Small intestine (tissue), 16 donors: ENCODE measurements at places on chromosomes 7 and 10.
A peak's percentile ranks its signal among the peaks of the same experiment; 100 is the strongest.

GRCh38 chr10:19826712-19827111, 10.5 kb downstream of the PLXDC2 start:
- DNase-seq, result no peak

GRCh38 chr10:119539359-119539825, 3.1 kb downstream of the RGS10 start:
- DNase-seq, result no peak

GRCh38 chr7:7352845-7353244, 170.5 kb downstream of the C1GALT1 start:
- peak; percentile 8 for DNase-seq

GRCh38 chr10:71431239-71432100, 34.8 kb downstream of the CDH23 start:
- no peak for DNase-seq

- DNase-seq, result peak; percentile 21
Observed at GRCh38 chr10:42951486-42952251, 125.2 kb upstream of the RET start.

DNA sequence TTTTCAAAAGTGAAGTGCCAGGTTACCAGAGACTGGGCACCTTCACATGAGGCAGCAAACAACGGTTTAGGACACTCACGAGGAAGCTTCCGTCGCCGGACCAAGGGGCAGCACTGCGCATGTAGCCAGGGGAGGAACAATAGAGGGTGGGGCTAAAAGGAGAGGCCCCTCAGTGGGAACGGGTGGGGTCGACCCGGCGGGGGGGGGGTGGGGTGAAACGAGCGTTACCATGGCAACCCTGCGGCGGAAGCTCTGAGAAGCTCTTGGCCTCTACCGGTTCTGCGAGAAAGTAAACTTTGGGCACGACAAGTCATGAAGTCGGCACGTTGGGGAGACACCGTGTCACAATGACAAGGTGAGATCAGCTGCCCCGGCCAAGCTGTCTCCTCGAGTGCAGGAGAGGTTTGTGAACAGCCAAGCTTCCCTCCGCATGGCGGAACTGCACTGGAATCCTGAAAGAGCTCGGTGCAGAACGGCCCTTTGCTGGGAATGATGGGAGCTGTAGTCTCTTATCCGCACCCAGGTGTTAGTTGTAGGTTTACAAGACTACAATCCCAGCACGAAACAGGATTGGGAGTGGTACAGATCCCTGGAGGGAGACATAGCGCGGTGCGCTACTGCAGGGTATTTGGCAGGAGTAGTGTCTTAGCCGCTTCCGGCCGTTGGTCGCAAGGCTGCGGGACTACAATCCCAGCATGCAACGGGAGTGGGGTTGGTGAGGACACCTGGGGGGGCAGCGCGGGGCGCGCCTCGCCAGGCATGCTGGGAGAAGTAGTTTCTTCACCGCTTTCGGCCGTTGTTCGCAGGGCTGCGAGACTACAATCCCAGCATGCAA, 72.8 kb upstream of the ZNF722 start:
- DNase-seq, result peak; percentile 75

GRCh38 chr7:142690554-142691182, 58.6 kb upstream of the PRSS1 start:
- DNase-seq, result no peak

DNA sequence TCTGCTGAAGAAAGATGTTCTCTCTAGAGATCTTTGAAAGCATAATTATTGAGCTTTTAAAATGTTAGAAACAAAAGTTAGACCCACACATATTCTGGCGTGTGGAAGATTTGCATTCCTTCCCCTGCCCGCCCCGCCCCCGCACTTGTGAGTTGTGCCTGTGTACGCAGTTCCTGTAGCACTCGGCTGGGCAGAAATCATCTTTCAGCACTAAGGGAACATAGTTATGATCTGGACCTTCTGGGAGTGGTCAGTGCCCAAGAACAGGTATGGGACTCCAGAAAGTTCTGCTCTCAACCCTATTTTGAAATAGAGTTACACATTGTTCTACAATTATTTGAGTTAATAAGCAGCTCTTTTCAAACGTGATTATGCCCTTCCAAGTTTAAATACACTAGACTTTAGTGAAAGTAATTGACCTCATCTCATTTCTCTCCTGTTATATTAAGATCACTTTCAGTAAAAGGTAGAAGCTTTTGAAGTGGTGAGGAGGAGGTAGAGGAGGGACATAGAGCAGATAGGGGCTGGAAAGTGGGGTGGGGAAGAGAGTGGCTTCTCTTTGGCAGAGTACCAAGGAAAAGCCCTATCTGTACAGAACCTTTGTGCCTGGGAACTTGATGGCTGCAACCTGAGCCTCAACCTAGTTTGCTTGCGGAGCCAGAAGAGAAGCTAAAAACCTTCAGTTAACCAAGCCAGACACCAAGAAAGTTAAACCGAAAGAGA, 5.7 kb downstream of the BLVRA start:
- no peak for DNase-seq

DNA sequence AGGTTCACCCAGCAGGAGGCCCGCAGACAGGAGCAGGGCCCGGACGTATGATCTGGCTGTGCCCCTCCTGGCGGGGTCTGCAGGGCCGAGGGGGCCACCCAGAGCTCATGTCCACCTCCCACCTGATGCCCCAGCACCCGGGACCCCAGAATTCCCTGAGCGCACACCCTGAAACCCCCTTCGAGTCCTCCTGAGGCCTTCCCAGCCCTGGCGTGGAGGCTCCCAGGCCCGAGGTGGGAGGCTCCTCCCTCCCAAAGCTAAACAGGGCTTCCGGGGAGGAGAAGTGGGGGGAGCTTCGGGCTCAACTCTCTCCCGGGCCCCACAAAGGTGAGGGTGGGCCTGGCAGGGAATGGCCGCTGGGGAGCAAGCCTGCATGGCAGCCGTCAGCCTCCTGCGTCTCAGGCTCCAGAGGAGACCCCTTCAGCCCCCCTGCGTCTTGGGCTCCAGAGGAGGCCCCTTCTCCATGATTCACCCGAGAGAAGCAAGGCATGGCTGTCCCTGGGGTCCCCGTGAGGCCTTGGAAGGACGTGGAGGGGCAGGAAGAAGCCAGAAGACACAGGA, 30.2 kb downstream of the MICALL2 start:
- DNase-seq, result no peak

DNA sequence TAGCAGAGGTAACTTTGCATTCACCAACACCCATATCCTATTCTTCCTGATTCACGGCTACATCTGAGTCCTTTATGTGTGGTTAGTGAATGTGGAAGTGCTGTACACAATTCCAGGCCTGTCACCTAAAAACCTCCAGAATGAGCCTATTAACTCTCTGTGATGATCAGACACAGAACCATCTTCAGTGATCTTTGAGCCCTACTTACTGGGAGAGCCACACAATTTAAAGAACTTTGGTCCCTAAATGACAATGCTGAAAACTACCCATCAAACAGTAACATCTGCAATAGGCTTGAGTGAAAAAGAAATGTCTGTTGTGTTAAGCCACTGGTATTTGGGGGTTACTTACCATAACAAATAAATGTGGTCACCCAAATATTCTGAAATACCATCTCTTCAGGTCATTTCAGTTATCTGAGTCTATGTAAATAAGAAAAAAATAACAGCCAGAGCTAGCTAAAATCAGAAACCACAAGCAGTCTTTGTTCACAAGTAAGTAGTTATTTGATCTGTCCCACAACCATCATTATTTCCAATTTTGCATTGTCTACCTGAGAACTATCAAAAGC, 145.7 kb downstream of the HGF start:
- no peak for DNase-seq

DNA sequence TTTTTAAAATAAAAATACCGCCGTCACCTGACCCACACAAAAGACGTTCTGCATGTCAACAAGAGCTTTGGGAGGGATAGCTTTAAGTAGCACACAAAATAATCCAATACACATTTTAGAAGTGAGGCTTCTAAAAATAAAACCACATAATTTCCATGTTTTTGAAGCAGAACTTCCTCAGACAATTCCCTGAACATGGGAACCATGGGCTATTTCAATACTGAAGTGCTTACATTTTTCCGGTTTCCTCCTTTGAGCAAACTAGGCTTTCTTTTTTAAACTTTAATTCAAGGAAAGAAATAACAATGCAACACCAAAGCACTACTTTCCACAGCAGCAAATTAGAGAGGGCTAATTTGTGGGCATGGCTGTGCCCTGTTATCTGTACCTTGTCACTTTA, 59.9 kb downstream of the ELMO1 start:
- no peak for DNase-seq

- DNase-seq, result no peak
Observed at GRCh38 chr10:93991114-93991513, 2.6 kb upstream of the PLCE1 start.

DNA sequence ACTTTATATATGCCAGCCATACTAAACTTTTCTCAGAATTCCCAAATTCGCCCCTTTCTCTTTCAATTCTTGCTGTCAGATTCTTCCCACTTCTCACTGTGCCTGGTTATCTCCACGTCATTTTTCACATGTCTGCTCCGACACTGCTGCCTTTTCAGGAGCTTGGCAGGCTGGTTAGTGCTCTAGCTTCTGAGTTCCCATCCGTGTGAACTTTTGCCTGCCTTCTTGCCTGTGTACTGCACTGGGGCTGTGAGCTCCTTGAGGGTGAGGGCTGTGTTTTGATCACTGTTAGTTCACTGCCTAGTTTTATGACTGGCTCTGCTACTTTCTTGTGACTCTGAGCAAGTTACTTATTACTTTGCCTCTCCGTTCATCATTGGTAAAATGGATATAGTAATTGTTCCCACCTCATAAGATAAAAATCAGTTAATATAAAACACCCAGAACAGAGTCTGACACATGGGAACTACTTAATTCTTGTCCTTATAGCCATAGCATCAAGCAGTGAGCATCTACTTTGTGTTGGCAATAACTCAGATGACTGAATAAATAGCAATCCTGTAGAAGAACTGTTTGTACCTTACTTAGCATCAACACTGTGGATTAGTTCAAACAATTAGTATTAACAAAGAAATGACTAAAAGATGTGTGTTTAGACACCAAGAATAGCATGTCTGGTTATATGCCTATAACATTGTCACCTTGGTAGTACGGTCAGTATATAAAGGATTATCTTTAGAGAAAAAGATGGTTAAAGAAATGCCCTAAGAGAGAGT, 5.5 kb downstream of the GSTO1 start:
- peak; percentile 52 for DNase-seq
